ENCODE measurements at places on chromosomes 3 and 15.

- DNase-seq = no peak
Measured at GRCh38 chr3:61605589-61606175, 44.3 kb downstream of the PTPRG start.

GRCh38 chr3:38843898-38844297, 27.9 kb upstream of the SCN10A start:
- no peak for DNase-seq

- DNase-seq = no peak
Measured at GRCh38 chr3:73624017-73624820, 522 bp downstream of the PDZRN3 start.

DNA sequence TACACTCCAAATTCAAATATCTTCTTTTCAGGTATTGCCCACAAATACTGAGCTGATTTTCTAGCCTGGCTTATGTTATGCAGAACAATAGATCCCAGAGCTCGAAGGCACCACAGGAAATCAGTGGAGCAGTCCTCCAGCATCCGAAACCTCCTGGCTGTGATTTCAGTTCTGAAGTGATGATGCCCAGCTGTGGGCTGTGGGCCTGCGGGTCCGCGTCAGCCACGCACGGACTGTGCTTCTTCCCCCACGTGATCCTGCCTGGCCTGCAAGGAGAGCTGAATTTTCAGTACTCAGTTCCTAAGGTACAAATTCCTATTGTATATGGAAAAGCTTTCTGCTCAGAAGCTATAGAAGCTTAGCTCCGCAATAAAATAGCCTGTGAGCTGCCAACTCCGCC, 96.2 kb downstream of the OCA2 start:
- DNase-seq = no peak

- DNase-seq = no peak
Measured at GRCh38 chr15:74399511-74400312, 32.3 kb upstream of the CYP11A1 start.

DNA sequence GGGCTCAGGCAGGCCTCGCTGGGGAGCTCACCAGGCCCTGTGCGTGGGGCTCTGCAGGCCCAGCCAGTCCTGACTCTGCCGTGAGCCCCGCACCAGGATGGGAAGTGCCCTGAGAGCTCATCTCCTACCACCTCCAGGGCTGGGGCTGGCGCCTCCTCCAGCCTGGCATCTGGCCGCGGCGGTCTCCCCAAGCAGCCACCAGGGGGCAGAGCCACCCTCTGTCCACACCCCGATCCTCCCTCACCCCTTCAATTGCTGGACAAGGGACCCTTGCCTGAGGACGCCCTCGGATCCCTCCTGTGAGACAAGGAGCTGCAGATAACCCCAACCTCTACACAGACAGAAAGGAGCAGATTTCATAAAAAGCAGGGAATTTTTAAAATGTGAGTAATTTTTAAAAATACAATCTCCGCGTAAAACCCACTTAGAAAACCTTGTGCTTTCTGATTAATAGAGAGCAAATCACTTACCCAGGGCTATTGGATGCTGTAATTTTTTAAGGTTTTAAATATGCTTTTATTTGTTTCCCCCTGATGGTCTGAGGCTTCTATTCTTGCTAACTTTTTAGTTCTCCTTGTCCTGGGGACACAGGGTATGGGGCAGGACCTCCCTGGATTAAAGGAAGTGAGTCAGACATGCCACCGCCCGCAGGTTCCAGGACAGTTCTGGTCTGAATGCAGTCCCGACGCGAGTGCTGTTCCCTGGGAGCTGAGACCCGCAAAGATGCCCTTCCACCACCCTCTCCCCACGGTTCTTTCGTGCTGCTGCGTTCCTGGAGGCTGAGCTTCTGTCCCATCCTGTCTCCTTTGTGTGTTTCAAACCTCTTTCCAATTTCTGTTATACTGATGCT, 52.3 kb upstream of the CHRNA7 start:
- DNase-seq = peak; percentile 47

DNA sequence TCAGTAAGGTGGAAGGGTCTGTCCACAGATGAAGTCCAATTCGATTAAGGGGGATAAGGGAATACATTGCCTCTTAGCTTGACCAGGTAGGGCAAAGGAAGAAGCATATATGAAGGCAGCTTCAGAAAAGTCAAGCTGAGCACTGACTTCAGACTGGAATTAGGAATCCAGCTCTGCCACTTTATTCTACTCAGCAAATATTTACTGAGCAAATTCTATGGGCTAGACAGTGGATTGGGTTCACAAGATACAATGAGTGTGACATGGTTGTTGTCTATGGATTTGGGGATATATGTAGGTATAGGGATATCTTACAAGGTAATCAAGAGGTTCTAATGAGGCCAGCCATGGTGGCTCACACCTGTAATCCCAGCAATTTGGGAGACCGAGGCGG, 526 bp downstream of the ADIPOQ start:
- no peak for DNase-seq

GRCh38 chr15:89015412-89016097, 72.7 kb upstream of the ABHD2 start:
- no peak for DNase-seq

- DNase-seq = no peak
Measured at GRCh38 chr15:36905908-36906307, 194.4 kb downstream of the MEIS2 start.

DNA sequence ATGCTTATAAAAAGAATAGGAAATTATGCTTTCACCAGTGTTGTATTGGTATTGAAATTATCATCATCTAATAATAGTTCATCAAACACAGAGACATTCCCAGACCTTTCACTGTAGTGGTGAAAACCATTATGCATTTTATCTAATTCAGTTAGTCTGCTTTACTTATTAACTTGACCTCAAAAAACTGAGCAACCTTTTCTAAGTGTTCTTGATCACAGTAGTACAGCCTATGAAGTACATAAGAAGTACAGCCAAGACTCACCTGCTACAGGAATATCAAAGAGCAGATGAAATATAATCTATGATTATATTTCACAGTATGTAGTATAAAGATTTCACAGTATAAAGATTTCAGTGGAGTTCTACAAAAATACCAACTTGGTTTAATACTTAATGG, 75.2 kb downstream of the FILIP1L start:
- DNase-seq = no peak

Measured in T-helper 9 cell (primary cell).